ENCODE measurements at places on chromosomes 12 and 14.

- no peak for DNase-seq
These were observed 46.2 kb downstream of the WSCD2 start for GRCh38 chr12:108175310-108175709.

DNA sequence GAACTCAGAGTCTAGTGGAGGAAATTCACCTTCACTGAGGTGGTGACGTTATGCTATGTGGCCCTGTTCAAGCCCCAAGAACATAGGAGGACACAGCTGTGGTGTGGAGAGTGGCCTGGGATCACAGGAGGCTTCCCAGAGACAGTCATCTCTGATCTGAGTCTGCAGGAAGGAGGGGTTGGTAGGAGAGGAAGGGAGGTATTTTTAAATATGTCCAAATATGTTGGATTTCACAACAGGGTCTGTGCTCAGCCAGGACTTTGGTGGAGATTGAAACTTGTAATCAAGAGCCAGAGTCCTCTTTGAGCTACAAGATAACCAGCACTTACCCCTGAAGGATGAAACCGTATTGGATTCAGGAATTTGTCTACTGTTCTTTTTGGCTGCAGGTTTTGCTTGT lies 26.4 kb upstream of the MED13L start:
- no peak for DNase-seq

GRCh38 chr12:131097202-131098177 lies 143.8 kb downstream of the ADGRD1 start:
- no peak for DNase-seq

DNA sequence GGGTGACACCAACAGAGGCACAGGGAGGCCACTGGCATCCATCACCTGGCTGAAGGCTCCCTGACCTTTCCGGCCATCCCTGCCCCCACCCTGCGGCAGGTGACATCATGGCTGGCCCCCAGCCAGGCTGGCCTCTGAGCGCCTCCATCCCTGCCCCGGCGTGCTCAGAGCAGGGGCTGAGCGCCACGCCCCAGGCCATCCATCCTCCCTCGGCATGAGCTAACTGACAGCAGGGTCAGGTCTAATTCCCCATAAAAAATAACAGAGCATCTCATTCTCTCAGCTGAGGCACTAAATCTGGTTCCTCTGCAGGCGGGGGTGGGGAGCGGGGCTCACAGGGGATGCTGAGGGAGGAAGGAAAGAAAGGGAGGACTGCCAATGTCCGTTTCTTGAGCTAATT lies 50.7 kb downstream of the PRIMA1 start:
- DNase-seq = no peak

GRCh38 chr12:50505675-50506530 lies 1.1 kb downstream of the DIP2B start:
- DNase-seq = no peak

GRCh38 chr14:91496790-91497189 lies 13.3 kb downstream of the PPP4R3A start:
- no peak for DNase-seq

DNA sequence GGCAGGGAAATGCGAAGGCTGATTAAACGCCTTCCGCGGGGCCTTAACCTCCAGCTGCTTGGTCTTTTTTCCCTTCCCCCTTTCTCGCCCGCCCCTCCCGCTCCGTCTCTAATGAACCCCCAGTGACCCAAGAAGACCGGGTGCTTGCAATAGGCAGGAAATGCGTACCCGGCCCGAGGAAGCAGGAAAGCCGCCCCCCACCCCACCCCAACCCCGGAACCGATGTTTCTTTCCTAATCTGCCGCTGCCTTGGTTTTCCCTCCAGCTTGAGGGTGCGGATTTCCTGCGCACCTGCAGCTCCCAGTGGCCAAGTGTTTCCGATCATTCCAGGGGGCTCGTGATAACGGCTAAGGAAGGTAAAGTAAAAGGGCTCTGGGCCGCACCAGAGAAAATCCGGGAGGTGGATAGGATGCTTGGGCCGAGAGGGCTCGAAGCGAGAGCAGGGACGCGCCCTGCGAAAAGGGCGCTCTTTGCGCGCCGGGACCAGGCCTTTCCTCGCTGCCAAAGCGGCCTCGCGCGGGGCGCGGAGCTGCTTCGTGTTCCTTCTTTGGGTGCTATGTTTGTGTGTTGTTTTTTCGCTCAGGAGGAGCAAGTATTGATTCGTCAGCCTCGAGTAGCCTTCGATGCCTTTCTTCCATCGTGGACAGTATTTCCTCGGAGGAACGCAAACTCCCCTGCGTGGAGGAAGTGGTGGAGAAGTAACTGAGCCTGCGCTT lies 983 bp downstream of the MYF6 start:
- DNase-seq = no peak

GRCh38 chr12:15846887-15847286 lies 35.3 kb upstream of the STRAP start:
- DNase-seq = no peak

DNA sequence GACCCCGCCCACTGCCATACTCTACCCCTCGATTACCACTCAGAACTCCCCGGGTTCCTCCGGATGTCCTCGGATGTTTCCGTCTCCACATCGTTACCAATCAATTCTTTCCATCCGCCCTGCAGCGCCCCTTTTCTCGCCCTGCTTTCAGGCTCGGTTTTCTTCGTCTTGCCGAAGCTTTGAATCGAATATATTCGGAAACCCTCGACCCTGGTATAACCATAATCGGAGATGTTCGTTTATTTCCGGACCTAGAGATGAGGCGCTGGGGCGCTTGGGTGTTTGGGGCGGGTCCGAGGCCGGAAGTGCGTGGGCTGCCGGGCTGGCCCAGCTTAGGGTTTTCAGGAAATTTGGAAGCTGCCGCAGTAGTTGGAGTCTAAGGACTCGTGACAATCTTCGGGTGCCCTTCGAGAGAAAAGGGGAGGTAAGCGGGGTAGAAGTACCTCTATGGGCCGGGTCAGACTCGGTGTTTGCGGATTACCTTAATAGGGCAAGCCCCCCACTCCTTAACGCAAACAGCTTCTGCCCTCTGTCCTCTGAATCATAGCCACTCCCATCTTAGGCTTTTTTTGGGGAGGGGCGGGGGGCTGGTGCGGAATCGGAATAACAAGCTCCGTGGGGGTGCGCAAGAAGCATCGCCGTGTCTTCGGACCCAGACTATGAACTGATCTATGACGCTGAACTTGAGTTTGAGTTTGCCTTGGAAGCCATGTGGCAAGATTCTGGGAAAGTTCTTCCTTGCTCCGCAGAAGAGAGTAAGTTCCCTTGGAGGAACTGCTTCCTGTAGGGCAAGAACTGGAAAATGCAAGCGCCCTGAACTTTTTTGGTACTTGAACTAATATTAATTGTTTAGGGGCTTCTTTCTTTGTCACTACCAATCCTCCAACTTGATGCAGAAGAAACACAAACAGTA lies at the start of gene C14orf119:
C14orf119 (plus strand) TSS at position 310 of the 913 bp plus-strand sequence. CDS start 2,154 bp downstream, outside the sequence.
- peak; percentile 99 for DNase-seq

GRCh38 chr14:100345711-100346110 lies 22.6 kb downstream of the SLC25A47 start:
- no peak for DNase-seq

GRCh38 chr12:45582986-45583659 lies 146.4 kb upstream of the ARID2 start:
- DNase-seq = no peak

GRCh38 chr12:29405561-29405960 lies 24.6 kb upstream of the ERGIC2 start:
- DNase-seq = no peak

- no peak for DNase-seq
These were observed 78.5 kb upstream of the RASSF3 start for GRCh38 chr12:64531665-64532334.

DNA sequence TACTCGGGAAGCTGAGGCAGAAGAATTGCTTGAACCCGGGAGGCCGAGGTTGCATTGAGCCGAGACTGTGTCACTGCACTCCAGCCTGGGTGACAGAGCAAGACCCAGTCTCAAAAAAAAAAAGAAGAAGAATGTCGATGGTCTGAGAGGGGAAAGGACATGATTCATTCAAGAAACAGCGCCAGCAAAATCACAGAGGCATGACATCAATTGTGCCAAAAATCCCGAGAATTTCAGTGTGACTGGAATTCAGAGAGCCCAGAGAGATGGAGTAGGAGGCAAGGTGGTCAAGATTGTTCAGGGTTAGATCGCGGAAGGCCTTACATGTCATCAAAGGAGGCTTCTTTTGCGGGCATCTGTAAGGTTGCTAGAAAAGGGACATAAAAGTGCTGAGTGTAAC lies 483.3 kb downstream of the VRK1 start:
- no peak for DNase-seq

DNA sequence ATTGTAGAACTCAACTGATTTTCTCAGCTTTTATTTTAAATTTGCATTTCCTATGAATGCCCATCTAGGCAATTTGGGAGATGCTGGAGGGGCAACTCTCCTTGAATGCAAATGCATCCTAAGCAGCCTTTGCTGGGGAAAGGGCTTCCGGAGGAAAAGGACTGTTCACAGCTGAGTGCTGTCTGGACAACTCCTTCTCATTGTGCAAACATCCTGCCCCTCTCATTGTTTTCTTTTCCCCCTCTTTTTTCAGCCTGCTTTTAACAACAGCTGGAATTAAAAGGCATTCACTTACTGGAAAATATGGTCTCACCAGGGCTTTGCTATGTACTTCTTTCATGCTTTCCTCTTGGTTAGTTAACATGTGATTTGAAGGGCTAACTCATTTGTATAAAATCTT lies 397.8 kb downstream of the FUT8 start:
- DNase-seq = no peak

DNA sequence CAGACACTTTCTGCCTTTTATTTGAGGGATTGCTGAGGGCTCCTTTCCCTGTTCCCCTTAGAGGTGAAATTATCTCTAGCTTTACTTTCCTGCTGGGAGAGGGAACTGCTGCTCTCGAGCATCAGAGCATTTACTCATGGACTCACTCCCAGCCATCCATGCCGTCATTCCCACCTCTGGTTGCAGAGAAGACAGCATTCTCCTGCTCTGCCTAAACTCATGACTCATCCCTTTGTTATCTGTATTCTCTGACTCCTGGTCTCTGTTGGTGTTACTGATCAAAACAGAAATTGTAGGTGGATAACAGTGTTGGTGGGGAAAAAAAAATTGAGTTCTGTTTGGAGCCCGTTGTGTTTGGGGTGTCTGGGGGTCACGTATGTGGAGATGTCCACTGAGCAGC lies 159.3 kb downstream of the TTC8 start:
- DNase-seq = no peak

GRCh38 chr14:50926851-50927386 lies 17.4 kb downstream of the PYGL start:
- no peak for DNase-seq

- no peak for DNase-seq
These were observed 36.4 kb upstream of the FBRSL1 start for GRCh38 chr12:132453361-132454192.

DNA sequence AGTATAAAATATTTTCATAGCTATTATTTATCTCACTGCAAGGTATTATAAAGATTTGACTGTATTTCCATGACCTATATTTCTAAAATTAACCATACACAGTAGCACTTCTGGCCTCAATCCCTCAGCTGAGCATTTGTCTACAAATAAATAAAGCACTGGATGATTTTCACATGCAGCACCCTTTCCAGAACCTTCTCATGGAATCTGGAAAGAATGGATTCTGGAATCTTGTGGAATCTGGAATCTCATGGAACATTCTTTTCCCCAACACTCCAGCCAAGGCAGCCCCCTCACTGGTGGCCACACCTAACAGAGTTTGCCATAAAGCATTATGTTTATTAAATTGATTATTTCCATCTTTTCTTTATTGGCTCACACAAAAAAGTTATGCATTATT lies 199.2 kb downstream of the MSRB3 start:
- DNase-seq = no peak

DNA sequence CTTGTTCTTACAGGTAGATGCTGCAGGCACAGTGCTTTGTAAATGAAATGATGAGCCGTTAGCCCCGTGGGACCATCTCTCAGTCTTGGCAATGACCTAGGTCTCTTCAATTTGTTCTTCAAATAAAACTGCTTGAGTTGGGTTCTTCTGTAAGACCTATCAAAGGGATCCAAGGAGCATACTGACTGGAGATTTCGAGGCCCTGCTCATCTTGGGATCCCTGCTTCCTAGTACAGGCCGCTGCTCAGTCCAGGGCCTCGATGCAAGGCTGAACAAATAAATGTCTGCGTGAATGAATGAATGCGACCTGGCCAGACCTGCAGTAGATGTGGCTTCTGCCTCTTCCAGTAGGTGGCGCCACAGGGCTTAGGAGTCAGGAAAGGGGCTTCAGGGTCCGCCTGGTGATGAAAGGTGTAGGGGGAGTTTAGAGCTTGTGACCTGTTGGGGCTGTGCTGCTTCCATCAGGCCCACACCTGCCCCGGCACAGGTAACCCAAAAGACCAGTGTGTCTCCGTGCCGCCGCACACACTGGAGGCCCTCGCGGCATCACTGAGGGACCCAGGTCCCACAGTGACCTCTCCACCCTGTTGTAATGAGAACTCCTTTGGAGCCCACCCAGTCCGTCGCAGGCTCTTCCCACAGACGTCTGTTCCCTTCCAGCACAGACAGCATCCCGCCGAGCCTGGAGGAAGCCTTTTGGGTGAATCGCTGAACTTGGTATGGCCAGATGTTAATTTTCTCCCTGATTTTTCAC lies 4.4 kb downstream of the CACNA1C start:
- no peak for DNase-seq

- DNase-seq = no peak
These were observed 2.2 kb downstream of the NRIP2 start for GRCh38 chr12:2832550-2833127.

DNA sequence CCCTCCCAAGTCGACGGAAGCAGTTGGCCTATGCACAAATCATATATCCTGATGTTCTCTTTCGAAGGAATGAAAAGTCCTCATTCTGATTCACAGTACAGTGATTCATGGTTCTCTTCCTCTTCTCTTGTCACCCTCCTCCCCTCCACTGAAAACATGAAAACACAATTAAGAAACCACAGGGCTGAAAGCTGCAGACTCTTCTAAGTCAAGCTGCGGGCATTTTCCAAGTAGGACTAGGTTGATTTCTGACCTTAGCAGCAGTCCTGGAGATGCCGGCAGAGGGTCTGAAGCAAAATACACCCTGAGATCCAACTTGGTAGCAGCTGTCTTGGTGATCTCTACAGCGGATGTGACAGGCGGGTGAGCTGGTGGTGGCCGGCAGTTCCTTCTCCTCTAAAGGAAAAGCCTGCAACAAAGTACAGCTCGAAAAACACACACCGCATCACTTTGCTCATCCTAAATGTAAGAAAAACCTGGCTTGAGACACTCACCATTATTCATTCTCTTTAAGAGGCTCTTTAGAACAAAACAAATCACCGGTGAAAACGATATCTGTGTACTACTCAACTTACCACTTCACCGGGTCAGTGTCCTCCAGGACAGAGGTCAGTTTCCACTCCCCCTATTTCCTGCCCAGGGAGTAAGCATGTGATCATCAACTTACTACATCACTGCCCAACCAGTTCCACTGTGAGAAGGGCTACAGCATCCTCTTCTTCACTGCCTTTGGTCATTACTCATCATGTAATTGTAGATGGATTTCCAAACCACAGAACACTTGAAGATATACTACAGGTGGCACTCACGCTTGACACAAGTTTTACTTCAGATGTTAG lies 6.0 kb downstream of the TMCC3 start:
- DNase-seq = no peak

DNA sequence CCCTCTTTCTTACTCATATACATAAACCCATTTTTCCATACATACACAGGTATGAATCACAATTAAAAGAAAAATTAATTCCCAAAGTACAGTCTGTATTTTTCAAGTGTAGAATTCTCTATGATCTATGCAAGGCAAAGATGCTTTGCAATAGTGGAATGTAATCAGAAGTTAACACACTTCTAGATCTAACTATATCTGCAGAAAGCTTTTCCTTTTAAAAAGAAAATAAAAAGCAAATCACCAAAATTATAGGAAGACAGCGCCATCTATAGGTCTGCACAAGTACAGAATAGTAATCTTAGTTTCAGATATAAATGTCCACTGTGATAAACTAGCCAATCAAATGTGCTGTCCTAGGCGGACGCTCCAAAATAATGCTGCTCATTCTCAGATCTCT lies 22.0 kb downstream of the SLC25A21 start:
- no peak for DNase-seq
